AG08395 (cell line): ENCODE measurements at places on chromosomes 4 and X.

GRCh38 chrX:38799995-38800580 is 1.2 kb upstream of the MID1IP1 start:
- no peak for DNase-seq

GRCh38 chr4:119068529-119068962 is 67.1 kb upstream of the MYOZ2 start:
- DNase-seq, result peak; percentile 10

- DNase-seq, result peak; percentile 60
Measured at GRCh38 chr4:151887031-151887815, 126.4 kb upstream of the GATB start.

DNA sequence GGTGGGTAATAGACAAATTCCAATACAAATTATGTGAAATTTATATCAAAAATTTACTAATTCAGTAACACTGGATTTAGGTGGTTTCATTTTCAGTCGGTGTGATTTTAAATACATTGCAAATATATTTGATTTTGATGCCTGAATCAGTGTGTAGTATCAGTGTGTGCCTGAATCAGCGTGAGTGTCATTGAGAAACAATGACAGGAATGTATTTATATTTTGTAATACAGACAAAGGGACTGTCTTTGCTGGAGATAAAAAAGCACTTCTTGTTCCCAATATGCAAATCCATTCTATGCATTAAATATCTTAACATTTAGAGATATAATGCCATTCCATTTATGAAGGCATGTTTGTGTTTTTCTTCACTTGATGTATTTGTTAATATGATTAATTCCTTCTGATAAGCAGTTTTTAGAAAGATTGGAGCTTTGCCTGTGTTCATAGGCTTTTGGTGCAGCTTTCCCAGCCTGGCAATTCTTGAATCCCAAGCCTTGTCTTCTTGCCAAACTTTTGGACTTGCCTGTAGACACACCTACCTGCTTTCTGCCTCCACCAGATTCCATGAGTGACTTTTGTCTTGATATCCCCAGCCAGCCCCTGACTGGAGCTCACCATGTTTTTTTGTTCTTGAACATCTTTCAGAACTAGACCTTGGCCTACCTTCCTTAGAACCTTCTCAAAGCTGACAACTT is 243.8 kb downstream of the ADGRL3 start:
- DNase-seq, result peak; percentile 2

DNA sequence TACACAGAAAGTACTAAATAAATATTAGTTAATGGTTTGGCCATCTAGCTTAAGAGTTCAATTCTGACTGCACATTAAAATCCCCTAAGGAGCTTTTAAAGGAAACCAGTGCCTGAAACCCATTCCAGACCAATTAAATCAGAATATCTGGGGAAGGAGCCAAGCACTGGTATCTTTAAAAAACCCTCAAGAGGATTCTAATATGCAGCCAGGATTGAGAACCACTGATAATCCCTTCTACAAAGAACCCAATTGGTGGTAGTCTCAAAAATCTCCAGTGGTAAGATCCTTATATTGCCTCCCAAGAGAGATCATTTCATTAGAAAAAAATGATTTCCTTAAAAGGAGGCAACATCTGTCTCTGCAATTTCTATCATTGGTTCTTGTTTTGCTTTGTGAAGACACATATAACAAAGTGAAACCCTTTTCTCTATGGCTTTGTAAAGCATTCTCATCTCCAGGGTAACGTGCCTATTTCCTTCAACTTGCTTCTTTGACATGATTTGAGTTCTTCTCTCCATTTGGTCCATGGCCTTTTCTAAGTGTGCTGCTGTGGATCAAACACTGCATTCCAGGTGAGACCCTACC is 3.5 kb downstream of the GPR34 start:
- DNase-seq, result peak; percentile 7

- no peak for DNase-seq
Measured at GRCh38 chrX:107721318-107721717, 54.3 kb downstream of the TSC22D3 start.

DNA sequence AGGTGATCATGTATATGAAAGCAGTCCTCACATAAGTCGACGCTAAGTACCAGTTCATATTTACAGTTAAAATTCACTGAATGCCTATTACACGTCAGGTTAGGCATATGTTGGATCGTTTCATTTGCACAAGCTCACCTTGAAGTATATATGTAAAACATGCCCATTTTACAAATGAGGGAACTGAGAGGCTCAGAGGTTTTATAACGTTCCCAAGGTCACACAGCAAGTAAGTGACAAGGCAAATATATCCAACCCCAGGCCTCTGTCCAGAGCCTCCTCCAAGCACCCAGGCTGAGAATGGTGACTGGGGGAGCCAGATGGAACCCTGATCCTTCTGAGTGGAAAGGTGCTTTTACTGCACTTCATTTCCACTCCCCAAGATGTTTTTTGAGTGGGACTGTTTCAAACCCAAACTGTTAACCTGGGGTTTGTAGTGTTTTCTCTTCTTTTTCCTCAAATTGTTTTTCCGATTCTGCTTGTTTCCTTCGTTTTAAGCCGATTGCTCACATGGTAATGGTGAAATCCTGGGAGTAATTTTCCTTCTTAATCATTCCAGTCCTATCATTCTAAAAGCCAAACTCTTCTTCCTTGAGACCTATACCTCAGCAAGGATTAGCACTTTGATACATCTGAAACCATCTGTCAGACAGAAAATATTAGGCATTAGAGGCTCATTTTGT is 791 bp downstream of the SMIM20 start:
- DNase-seq, result no peak

GRCh38 chr4:43481526-43481925 is 589.0 kb downstream of the GRXCR1 start:
- DNase-seq, result no peak

DNA sequence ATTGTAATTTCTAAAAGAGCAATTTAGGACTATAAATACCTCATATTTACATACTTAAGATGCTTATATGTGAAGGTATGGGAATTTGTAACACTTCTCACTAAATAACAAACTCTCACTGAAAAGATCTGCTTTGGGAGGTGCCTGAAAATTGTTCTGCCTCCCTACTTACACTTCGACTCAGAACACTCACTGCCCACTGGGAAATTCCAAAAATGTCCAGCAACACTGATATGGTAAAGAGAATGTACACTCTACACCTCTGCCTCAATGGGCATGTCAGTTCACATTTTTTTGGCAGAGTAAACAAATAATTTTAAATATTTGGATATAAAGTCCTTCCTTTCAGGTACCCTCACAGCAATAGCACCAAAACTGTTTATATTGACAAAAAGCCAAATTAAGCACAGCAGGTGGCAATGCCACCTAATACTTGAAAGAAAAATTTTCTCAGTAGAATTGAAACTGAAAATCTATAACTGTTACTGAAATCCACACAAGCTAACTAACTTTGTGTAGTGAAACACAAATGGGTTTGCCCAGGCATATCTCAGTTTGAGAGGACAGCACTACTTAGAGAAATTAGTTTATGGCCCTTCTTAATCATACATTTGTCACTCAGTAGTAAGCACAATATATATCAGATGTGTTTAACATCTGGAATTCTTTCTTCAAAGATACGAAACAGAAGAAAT is 67.1 kb downstream of the PRDM5 start:
- DNase-seq, result no peak

DNA sequence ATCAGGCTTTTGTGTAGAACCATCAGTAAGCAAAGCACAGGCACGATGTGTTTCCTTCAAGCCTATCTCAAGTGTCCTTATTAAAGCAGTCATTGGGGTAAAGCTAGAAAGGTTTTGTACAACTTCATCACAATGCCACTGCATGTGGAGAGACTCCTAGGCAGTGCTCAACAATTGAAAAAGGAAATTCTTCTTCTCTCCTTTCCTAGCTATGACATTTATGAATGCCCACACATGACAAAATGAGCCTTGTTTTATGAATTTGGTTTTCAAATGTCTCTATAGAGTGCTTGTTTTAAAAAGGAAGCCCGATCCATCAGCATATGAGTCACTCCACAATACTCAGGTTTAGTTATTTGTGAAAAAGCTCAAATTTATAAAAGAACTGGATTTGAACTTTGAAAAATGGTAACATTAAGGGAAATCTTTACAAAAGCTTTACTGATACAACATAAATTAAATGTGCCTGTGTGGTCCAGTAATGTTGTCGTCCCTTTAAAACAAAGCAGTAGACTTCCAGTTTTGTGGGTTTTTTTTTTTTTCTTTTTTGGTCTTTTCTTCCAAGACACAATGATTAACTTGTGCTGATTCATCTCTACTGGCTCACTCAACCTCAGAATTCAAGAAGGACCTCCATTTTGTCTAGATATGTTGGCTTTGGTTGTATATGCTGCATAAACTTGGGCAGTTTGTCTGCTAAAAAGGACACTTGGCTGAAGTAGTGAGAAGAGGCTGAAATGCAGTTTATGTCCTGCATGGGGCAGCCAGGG is 273.8 kb downstream of the GASK1B start:
- DNase-seq, result no peak

DNA sequence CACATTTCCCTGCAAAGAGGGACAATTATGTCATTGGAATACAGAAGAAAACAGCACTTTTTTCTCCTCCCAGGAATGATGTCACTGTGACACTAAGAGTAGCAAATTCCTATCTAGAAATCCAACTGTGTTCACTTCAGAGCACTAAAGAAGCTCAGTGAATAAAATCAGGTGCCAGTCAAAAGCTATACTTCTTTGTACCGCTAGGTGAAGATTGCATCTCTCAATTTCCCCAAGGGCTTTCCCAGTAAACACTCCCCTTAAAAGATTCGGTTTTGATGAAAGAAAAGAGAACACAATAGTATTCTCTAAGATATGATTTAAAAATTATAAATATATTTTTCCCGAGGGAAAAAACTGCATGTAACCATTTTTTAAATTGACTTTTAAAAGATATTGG is 104.7 kb upstream of the MID1 start:
- DNase-seq, result no peak

- DNase-seq, result no peak
Measured at GRCh38 chr4:53974561-53974960, 89.8 kb downstream of the CHIC2 start.

DNA sequence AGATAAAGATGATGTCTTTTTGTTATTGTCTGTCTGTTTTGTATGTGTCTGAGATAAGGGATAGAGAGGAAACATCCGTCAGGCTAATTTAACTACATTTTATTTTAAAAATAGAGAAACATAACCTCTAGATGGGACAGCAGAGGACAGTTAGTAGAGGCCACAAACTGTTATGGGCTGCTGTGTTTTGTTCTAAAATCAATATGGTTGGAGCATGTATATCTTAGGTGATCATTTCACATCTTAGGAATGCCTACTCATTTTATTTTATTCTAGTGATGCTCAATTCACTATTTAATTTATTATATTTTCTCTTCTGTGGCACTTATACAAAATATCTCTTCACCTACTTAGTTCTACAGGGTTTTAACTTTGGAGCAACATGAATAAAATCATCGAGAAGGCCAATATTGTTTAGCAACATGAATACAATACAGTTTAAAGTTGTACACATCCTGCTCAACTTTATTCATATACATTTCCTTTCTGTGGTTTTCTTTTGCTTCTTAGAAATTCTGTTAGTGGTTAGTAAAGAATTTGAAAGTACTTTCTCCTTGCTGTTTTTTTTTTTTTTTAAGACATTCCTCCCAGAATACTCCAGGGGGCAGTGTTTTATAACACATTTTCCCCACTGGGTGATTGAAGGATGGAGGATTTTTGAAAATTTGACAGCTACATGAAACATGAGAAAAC is 392.9 kb downstream of the UNC5C start:
- peak; percentile 36 for DNase-seq

DNA sequence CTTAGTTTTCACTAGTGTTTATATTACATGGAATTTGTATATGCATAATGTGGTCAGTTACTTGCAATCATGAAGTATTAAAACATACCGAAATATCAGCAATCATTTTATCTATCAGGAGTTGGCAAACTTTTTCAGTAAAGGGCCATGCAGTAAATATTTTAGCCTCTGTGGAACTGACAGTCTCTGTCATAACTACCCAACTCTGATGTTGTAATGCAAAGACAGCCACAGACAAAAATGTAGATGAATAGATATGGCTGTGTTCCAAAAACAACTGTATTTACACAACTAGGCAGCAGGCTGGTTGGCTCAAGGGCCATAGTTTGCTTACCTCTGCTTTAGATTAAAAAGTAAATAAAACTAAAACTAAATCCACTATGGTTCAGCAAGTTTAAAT is 200.2 kb downstream of the HS3ST1 start:
- no peak for DNase-seq

GRCh38 chr4:163688856-163689255 is 194.4 kb downstream of the TMA16 start:
- no peak for DNase-seq

DNA sequence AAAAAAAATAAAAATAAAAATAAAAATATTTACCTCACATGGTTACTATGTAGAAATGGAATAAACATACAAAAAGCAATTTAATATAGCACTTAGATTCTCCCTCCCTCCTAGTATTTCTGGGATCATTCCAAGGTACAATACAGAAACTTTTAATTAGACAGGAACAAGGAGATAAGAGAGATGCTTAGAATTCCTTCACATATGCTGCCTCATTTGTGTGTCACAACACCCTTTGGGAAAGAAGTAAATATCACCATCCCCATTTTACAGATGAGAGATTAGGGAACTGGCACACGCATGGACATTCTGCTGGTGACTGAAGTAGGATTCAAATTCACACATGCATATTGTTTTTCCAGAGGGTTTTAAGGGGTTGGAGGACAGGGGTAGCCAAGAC is 164.2 kb downstream of the APBB2 start:
- DNase-seq, result no peak

GRCh38 chr4:69617083-69617694 is 22.3 kb downstream of the UGT2A2 start:
- DNase-seq, result no peak

GRCh38 chr4:54093324-54094240 is 6.4 kb upstream of the GSX2 start:
- DNase-seq, result no peak

GRCh38 chrX:22035236-22035635 is 3.1 kb downstream of the PHEX start:
- DNase-seq, result no peak

- peak; percentile 4 for DNase-seq
Measured at GRCh38 chr4:44725166-44725565, 1.2 kb downstream of the GNPDA2 start.

DNA sequence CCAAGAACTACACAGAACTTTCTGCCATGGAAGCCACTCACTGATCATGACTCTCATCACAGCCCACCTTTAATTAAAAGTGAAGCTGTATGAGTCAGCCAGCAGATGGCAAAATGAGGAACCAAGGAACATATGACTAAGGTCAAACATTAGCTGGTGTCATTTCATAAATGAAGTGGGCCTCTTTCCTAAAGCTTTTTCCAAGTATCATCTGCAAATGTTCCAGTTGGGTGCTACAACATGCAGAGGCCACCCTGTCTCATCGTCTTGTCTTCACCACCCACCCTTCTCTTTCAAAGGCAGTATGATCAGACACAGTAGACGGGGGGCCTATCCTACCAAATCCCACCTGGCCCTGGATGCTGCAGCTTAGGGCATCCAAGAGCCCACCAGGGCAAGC is 9.2 kb upstream of the EOLA1 start:
- DNase-seq, result no peak

DNA sequence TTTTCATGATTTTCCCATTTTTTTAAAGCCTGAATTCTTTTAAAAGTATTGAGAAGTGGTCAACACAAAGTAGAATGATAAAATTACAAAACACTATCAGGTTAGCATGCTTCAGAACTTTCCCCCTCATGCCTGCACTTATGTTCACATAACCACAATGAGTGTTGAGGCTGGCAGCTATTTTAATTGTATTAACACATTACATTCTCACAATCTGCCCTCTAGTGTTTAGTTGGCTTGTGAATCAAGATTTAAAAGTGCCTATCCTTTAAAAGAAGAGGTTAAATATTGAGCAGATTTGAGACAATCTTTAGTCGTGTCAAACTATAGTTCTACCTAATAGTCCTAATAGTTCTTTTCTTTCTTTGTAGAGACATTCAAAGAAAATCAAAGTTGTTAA is 93.6 kb upstream of the NAP1L5 start:
- peak; percentile 10 for DNase-seq
